H9 (cell line): ENCODE measurements at places on chromosomes 4 and X. TPM values are rescaled to one million over a fixed set of nuclear protein-coding genes. Genes with fewer than 3 reads are reported as not detected.
A peak's percentile ranks its signal among the peaks of the same experiment; 100 is the strongest.

GRCh38 chr4:139441029-139441428 lies 12.9 kb upstream of the RAB33B start:
- H3K27me3 ChIP-seq: no peaks in the 10 kb centered on the region
- no peak overlapping the region for H3K4me3 ChIP-seq
- DNase-seq: no peak
- H3K4me1 ChIP-seq: no peaks in the 10 kb centered on the region

DNA sequence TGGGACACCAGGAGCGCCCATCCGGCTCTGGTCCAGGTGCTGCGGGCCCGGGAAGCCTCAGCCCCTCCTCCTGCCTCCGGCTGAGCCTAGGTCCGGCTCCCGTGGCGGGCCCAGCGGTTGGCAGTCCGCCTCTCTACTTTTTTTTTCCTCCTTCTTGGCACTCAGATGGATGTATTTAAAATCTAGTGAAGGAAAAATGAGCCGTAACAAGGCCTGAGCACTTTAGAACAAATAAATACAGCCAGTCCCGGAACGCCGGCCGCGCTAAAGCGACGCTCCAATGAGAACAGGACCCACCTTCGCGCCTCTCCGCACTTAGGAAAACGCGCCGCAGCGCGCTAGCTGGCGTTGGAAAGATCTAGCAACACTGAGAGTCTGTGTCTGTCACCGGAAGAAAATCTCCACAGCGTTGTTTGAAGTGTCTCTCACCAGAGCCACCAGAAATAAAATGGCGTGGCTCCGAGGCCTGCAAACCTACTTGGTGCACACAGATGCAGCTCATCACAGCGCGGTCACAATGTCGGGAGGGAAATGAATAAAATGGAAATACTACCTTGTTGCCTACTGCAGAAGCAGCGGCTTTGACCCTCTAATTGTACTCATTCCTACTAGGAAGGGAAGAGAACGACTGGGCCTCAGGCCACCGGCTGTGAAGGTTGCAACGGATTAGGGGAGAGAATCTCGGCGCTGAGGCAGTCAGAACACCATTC lies 4.7 kb downstream of the NEUROG2 start:
- no peak for DNase-seq
- peak overlapping the region; percentile 42 for H3K4me3 ChIP-seq
- H3K4me1 ChIP-seq: 0 out of 2 replicates have a peak, but pooled peaks cover 5% of the 10 kb centered on the region
- no peak overlapping the region for H3K27ac ChIP-seq
- peaks cover 87% of the 10 kb centered on the region for H3K27me3 ChIP-seq

DNA sequence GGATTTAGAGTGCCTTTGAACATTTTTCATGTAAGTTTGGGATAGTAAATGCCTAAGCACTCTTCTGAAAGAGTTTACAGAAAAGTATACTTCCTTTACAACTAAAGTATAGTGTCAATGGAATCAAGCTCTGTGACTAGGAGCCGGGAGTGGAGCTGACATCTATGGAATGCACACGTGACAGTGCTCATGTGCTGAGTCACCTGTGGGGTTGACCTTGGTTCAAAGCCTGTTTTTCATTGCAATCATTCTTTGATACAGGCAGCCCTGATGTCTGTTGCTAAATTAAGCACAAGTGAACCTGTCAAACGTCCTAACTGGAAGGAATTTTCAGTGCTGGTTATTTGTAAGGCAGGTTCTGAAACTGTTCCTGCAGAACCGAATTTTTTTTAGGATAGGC lies 82.5 kb downstream of the GPAT3 start:
- H3K27me3 ChIP-seq: no peaks in the 10 kb centered on the region
- peaks cover 14% of the 10 kb centered on the region for H3K36me3 ChIP-seq
- H3K4me1 ChIP-seq: peaks cover 6% of the 10 kb centered on the region; the same call in 1 of the 2 replicates
- no peak overlapping the region for H3K27ac ChIP-seq

- no peak overlapping the region for H3K4me3 ChIP-seq
- peaks cover 17% of the 10 kb centered on the region for H3K36me3 ChIP-seq
- H3K27me3 ChIP-seq: no peaks in the 10 kb centered on the region
- DNase-seq: no peak
- H3K27ac ChIP-seq: no peak overlapping the region
These were observed 158.0 kb upstream of the MED14 start for GRCh38 chrX:40893251-40893910.

DNA sequence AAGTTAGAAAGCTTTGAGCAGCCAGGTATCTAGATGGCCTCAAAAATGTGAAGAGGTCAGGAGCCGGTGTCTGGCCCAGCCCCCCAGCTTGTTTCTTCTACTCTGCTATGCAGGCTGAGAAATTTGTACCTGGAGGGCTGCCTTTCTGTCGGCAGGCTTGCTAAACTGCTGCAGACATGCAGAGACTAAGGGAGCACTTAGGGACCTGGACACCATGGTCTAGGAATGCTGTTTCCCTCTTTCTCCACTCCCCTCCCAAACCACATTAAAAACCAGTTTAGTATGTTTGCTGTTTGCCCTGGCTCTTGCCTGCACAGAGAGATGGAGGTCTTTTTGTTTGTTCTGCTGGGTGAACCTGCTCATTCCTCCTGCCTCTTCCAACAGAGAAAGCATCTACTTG lies 157.1 kb upstream of the DGKK start:
- peaks cover 6% of the 10 kb centered on the region; the same call in 1 of the 2 replicates for H3K4me1 ChIP-seq
- DNase-seq: no peak
- H3K27ac ChIP-seq: no peak overlapping the region
- H3K36me3 ChIP-seq: no peaks in the 10 kb centered on the region; the same call in 2 of the 3 replicates

The NXF3 gene
- total RNA-seq: not detected in 2 replicates

The BTC gene
- total RNA-seq: 0.07 TPM in 1 of 2 replicates, not detected in the other

The LAP3 gene
- total RNA-seq: 48.1 and 53.2 TPM in 2 replicates

The MAGIX gene
- 1.3 and 1.9 TPM in 2 replicates for total RNA-seq
